ENCODE measurements at places on chromosomes 5 and 9. TPM values are rescaled to one million over a fixed set of nuclear protein-coding genes. Genes with fewer than 3 reads are reported as not detected.

Gene DMRTA1
- total RNA-seq, result not detected

Gene EPB41L4B
- total RNA-seq, result 0.24 TPM

Gene PRUNE2
- not detected for total RNA-seq

GRCh38 chr5:111582993-111583601 lies 70.8 kb upstream of the STARD4 start:
- peaks cover 11% of the 10 kb centered on the region for H3K4me1 ChIP-seq
- no peak overlapping the region for H3K4me3 ChIP-seq
- H3K27me3 ChIP-seq, result peaks cover 13% of the 10 kb centered on the region
- H3K36me3 ChIP-seq, result no peaks in the 10 kb centered on the region
- DNase-seq, result no peak

GRCh38 chr9:127706836-127707241 lies at the start of gene CFAP157:
Gene CFAP157 (plus strand): TSS chr9:127706988. CDS start chr9:127707032, 44 bp downstream.
- no peak within 1 kb of the TSS for H3K4me3 ChIP-seq
- DNase-seq, result no peak
- no peaks in the 10 kb centered on the region for H3K27me3 ChIP-seq

DNA sequence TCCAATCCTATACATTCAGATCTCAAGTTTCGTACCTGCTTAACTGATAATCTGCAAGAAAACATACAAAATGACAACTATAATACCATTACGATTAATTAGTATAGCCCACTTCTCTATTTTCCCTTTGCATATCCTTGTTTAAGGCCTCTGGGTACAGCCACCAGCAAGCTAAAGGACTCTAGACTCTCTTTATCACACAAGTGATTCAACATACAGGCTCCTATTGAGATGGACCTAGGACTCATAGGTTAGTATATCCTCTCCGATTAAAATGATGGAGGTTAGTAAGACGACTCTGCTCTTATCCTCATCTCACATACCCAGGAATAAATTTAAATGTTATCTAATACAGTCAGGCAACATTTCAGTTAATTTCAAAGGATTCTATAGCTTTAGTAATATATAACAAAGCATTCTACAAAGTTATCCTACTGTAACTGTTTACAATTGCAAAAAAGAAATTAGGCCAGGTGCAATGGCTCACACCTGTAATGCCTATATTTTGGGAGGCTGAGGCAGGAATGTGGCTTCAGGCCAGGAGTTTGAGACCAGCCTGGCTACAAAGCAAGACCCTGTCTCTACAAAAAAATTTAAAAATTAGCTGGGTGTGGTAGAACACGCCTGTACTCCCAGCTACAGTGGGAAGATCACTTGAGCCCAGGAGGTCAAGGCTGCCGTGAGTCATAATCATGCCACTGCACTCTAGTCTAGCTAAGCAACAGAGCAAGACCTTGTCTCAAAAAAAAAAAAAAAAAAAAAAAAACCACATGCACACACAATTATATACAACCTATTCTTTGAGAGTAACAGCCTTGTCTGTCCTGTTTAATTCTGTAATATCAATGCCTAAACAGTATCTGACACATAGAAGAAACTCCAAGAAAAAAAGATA lies 15.4 kb downstream of the HAUS6 start:
- H3K4me3 ChIP-seq, result no peak overlapping the region
- no peak for DNase-seq
- H3K4me1 ChIP-seq, result no peaks in the 10 kb centered on the region

GRCh38 chr9:132163876-132164603 lies 2.2 kb downstream of the NTNG2 start:
- peaks cover 57% of the 10 kb centered on the region for H3K27me3 ChIP-seq
- no peak overlapping the region for H3K4me3 ChIP-seq
- peaks cover 1% of the 10 kb centered on the region for H3K36me3 ChIP-seq
- H3K27ac ChIP-seq, result no peak overlapping the region
- peaks cover 7% of the 10 kb centered on the region for H3K4me1 ChIP-seq

DNA sequence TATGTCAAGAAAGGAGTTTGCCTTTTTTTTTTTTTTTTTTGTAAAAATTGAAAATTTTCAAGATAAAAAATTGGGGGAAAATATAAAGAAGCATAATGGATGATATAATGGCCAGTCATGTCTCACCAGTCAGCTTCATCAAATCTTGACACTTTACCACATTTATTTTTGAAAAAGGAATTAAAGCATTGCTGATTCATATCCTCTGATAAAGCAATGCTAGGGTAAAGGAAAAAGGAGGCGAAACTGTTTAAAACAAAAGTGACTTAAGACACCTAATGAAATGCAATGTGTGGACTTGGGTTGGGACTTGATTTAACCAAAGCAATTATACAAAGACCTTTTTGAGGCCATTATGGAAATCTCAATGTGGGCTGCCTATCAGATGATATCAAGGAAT lies 208.5 kb downstream of the ARHGAP26 start:
- no peaks in the 10 kb centered on the region for H3K27me3 ChIP-seq
- DNase-seq, result no peak
- H3K36me3 ChIP-seq, result peaks cover 3% of the 10 kb centered on the region
- no peak overlapping the region for H3K27ac ChIP-seq
- no peak overlapping the region for H3K4me3 ChIP-seq

DNA sequence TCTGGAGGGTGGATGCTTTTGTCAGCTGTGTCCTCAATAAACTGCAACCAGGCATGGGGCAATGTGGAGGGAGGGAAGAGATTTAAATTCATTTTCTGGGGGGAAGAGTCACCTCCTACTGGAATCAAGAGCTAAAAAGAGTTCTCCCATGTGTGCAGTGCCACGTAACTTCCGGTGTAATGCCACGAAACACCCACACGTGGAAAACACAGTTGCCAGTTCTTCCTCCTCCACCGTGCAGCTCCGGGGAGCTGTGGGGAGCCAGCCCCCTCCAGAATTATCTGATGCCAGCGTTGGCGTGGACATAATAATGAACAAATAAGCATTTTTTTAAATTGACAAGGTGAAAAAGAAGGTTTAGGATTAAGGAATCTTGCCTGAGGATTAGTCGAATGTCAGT lies 32.1 kb upstream of the MED10 start:
- no peak overlapping the region for H3K4me3 ChIP-seq
- peaks cover 12% of the 10 kb centered on the region for H3K27me3 ChIP-seq
- no peak overlapping the region for H3K27ac ChIP-seq
- DNase-seq, result no peak
- H3K36me3 ChIP-seq, result no peaks in the 10 kb centered on the region
- no peaks in the 10 kb centered on the region for H3K4me1 ChIP-seq

GRCh38 chr5:31285025-31285424 lies 91.5 kb downstream of the CDH6 start:
- H3K36me3 ChIP-seq, result no peaks in the 10 kb centered on the region
- no peak overlapping the region for H3K27ac ChIP-seq
- no peak for DNase-seq
- no peaks in the 10 kb centered on the region for H3K27me3 ChIP-seq
